ENCODE measurements at places on chromosomes 2 and 18.

GRCh38 chr2:164044622-164045021 lies 308.8 kb upstream of the FIGN start:
- DNase-seq, result no peak

DNA sequence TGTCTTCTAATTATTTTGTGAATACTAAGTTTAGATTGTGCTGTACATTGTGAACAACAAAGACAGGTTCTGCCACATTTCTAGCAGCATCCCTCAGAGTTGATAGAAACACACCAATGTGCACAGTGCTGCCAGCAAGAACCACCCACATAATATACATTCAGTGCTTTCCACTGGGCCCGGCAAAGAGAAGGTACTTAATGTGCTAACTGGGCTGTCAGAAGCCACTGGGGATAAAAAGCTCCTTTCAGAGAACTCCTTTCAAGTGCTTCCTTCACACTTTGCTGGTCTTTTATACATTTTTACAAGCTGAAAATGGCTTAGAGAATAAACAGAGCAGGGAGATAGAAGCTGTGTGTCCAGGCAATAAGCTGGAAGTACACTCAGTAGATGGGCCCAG lies 58.0 kb upstream of the CAPN13 start:
- no peak for DNase-seq

- DNase-seq, result no peak
Measured at GRCh38 chr18:58674159-58674558, 2.9 kb downstream of the MALT1 start.

GRCh38 chr2:24365826-24366225 lies 5.5 kb upstream of the ITSN2 start:
- DNase-seq, result no peak

DNA sequence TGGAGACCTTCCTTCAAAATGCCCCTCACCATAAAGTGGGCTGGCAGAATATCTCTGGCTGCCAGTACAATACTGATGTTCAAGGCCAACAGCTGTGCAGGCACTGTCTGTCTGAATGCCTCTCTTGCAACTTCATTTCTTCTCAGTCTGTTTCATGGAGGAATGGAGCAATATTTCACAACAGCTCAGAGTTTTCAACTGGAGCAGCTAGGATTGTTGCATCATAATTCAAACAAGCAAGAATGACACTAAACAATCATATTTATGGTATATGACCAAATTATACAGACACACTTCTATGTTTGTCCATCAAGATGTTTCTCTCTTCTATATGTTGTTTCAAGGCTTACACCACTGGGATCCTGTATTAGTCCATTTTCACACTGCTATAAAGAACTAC lies 444.2 kb downstream of the LRATD1 start:
- no peak for DNase-seq

DNA sequence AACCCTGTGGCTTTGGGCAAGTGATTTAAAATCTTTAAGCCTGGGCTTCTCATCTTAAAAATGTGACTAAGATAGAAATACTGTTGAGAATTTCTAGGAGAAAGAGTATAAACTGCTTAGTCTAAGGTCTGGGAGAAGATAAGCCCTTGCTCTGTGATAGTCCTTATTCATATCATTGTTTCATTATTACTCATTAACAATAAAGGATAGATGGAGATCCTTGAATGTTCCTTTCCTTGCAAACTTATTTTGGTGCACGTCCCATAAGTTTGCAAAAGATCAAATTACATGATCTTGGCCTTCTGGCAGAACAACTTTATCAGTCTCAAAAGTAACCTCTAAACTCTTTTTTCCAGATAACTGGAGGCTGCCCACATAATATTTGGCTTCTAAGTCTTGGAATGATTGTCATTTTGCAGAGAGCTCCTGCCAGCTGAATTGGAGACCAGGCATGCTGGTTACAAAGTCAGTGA lies 138.3 kb downstream of the FAM124B start:
- DNase-seq, result no peak

- no peak for DNase-seq
Measured at GRCh38 chr2:79162132-79162531, 2.6 kb upstream of the REG3A start.

DNA sequence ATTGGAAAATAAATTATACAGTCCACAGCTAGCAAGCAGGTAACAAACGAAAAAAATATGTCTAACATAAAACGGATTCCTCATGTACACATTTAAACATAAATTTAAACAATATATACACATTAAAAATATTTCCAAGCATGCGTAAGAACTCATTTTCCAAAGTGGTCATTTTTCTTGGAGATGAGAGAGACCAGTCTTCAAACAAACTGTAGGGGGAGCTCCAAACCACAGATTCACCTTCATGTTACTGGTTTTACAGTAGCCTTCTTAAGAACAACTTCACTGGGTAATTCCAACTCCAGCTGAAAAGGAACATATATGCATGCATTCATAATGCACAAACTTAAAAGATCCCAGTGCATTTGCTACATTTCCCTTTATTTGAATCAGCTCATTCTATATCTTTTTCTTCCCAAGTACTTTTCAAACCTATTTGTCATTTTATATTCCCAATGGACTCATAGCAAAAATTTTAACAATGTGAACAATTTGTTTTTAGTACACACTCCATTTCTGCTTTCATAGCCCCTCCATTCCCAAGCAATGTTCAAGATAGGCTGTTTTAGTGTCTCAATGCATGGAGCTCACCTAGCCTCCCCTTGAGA lies 4.7 kb upstream of the STAMBP start:
- no peak for DNase-seq

DNA sequence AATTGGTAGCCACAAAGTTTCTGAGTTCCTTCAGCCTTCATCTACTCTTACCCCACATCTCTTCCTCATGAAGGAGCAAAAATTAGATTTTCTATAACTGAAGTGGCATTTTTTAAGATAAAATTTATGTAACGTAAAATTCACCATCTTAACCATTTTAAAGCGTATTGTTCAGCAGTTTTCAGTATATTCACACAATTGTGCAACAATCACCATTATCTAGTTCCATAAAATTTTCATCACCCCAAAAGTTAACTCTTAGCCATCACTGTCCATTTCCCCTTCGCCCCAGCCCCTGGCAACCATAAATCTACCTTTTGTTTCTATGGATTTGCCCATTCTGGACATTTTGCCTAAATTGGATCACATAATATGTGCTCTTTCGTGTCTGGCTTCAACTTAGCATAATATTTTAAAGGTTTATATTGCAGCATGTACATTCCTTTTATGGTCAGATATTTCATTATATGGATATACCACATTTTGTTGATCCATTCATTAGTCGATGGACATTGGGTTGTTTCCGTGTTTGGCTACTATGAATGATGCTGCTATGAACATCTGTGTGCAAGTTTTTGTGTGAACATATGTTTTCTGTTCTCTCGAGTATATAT lies 44.6 kb downstream of the ATIC start:
- DNase-seq, result no peak

DNA sequence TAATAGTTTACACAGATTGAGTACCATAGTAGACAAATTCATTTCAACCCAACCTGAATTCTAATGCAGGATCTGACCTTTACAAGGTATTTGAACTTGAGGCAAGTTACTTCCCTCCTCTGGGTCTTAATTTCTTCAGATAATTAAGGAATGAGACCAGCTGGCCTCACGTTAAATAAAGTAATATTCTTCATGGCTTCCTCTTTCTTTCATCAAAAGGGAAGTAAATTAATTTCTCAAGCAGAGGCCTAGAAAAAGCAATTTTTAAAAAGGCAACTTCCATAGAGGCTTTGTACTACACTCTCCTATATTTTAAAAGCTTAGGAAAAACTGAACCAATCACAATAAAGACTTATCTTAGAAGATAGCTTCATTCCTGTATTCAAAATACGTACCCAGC lies 109.2 kb downstream of the EXOC6B start:
- no peak for DNase-seq

DNA sequence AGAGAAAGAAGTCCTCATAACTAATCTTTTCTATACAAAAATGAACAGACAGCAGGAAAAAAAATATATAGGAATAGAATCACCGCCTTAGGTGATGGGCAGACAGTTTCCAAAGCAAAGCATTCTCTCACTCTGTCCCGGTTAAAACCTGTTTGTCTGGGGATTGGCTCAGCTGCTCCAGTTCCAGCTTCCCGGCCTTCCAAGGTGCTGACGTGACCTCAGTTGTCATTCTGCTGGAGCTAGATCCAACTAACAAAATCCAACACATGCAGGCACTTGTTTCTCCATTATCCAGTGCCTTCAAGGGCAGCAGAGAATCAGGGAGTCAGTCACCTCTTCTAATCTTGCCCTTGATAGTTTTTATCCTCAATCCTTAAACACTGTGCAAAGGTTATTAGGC lies 52.8 kb downstream of the IKZF2 start:
- no peak for DNase-seq

DNA sequence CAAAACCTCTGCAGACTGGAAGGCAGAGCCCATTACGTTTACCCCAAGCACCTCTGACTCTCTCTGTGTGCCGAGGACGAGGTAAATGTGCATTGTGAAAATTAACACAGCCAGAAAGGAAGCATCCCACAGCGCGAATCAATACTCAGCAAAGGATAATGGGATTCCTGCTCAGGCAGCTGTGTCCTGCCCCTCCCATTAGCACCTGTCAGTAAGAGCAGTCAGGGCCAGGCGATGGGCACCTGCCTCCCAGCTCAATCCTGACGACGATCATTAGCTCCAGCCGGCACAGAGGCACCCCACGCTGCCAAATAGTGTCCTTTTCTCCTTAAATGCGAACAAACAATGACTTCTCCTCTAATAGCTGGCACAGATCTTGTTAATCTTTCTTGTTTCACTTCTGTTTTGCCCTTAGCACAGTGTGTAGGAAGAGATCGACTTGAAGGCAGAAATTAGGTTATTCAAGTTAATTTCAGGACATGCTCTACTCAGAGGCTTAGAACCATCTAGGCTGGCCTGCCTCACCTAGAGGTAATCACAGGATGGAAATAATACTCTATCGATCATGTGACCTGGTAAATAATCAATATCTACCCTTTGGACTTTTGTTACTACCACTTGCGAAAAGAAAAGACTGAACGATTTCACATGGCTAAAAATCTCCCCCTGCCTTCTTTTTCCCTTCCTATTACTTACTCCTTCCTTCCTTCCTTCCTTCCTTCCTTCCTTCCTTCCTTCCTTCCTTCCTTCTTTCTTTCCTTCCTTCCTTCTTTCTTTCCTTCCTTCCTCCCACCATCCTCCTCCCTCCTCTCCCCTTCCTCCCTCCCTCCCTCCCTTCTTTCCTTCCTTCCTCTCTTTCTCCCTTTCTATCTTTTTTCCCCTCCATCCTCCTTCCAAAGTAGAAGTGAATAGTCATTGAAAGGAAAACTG lies 487.9 kb upstream of the ID2 start:
- DNase-seq, result no peak

DNA sequence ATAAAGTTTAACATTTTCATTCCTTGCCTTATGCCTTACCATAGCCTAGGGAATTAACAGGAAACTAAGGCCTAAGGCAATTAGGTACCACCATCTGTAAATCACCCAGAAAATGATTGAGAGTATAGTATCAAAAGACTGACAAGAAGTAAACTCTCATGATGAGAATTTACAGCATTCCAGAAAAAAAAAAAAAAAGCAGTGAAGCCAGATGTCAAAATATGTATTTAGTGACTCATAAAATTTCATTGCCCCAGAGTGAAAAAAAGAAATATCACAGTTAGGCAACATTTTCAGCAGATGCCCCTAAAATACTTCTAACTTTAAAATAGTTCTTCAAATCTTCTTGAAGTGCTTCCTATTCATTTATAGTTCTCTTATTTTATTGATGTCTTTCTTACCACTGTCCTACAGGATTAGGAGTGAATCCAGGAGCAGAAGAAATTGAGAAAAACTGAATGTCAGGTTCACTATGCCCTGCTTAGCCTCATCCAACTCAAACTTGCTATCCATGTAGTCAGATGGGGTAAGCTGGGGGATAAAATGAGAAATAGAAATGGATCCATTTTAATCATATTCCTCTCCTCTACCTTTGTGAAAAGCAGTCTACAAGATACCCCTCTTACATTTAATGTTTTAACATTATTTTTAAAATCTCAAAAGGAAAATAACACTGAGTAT lies 57.3 kb upstream of the TANK start:
- no peak for DNase-seq

- DNase-seq, result no peak
Measured at GRCh38 chr2:236038096-236038495, 130.1 kb downstream of the GBX2 start.

- DNase-seq, result no peak
Measured at GRCh38 chr18:49722477-49722876, 90.9 kb downstream of the ACAA2 start.

GRCh38 chr2:174038462-174038861 lies 73.3 kb upstream of the SP3 start:
- no peak for DNase-seq

GRCh38 chr2:8926356-8926755 lies 77.1 kb downstream of the MBOAT2 start:
- peak; percentile 65 for DNase-seq

GRCh38 chr2:226125176-226125883 lies 674.3 kb downstream of the IRS1 start:
- no peak for DNase-seq

GRCh38 chr2:200189964-200190363 lies 116.5 kb upstream of the SPATS2L start:
- no peak for DNase-seq

- DNase-seq, result no peak
Measured at GRCh38 chr2:26764906-26765305, 822 bp downstream of the SLC35F6 start.

- no peak for DNase-seq
Measured at GRCh38 chr18:70362258-70362657, 73.4 kb downstream of the SOCS6 start.

GRCh38 chr2:60416221-60417008 lies 137.0 kb downstream of the BCL11A start:
- no peak for DNase-seq

GRCh38 chr2:228268756-228269155 lies 87.3 kb upstream of the SPHKAP start:
- DNase-seq, result no peak

- DNase-seq, result no peak
Measured at GRCh38 chr2:222352981-222353380, 54.2 kb upstream of the PAX3 start.

DNA sequence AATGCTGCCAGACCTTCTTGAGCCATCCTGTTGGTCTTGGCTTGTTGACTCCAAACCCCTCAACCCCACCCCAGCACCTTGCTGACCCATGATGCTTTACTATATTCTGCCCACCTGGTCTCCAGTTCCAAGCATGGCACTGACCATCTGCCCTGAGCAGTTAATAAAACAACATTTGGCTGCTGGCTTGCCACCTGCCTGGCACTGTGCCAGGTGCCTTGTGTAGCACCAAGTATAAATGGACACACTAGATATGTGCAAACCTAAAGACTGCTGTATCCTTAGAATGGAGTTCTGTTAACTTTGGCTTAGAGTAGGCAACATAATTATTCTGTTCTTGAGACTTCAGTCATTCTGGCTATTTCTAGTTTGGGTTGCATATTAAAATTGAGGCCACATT lies 91.4 kb downstream of the ACSL3 start:
- no peak for DNase-seq

GRCh38 chr2:18251486-18251885 lies 309.0 kb downstream of the RDH14 start:
- no peak for DNase-seq

- peak; percentile 19 for DNase-seq
Measured at GRCh38 chr2:85994421-85994777, 105.6 kb upstream of the ST3GAL5 start.

All from sciatic nerve (tissue), 2 donors.